Naive thymus-derived CD8-positive, alpha-beta T cell (primary cell): ENCODE measurements at places on chromosomes 5 and 9. TPM values are rescaled to one million over a fixed set of nuclear protein-coding genes. Genes with fewer than 3 reads are reported as not detected.

- no peak for DNase-seq
Measured at GRCh38 chr5:139985733-139986132, 57.4 kb downstream of the NRG2 start.

Gene GRM6
- not detected for polyA plus RNA-seq

GRCh38 chr9:75039009-75039408, 10.9 kb upstream of the CARNMT1 start:
- no peak for DNase-seq

Gene CAST
- polyA plus RNA-seq: 42.2 TPM

Gene TPRN
- 0.15 TPM for polyA plus RNA-seq

Gene WNK2
- polyA plus RNA-seq: not detected

Gene PLPPR1
- polyA plus RNA-seq: not detected

- no peak for DNase-seq
Measured at GRCh38 chr9:113558632-113559502, 95.3 kb downstream of the RGS3 start.

Gene INSL6
- polyA plus RNA-seq: not detected
